Bronchial epithelial cell (primary cell): ENCODE measurements at places on chromosomes 4 and X.

GRCh38 chr4:183445097-183445428, 627 bp downstream of the CDKN2AIP start:
- peak; percentile 11 for DNase-seq

DNA sequence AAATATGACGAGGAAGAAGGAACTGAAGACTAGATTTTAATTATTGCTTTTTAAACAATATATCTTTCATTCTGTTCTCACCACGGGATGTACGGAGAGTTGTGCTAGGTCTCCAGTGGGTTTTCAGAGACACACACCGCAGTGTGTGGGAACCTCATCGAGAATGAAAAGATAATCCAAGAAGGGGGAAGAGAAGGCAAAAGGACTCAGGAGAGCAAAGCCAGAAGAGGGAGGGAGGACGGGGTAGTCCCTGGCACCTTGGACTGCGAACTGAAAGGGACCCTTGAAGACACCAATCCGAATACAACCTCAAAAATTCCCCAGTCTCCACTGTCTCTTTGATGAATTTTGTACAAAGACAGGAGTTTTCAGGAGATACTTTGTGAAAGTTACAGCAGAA, 932 bp upstream of the LEF1 start:
- no peak for DNase-seq

DNA sequence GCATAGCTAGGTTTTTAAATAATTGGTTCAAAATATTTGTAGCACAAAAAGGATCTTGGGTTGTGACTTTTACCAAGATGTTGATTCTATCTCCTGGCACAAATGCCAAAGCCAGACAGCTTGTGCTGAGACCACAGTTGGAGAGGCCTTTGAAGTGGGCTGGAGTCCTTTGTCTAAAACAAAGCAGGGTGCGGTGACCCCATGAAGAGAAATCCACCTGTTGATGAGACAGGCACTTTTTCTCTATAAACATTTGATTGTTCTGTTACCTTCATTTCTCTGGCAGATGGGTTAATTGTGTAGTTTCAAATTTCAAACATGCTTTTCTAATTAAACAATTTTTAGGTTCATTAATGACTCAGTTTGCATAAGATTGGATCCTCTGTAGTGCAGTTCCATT, 56.7 kb downstream of the STOX2 start:
- DNase-seq = no peak

- peak; percentile 54 for DNase-seq
These were observed 298.7 kb upstream of the CLNK start for GRCh38 chr4:10983268-10983667.

DNA sequence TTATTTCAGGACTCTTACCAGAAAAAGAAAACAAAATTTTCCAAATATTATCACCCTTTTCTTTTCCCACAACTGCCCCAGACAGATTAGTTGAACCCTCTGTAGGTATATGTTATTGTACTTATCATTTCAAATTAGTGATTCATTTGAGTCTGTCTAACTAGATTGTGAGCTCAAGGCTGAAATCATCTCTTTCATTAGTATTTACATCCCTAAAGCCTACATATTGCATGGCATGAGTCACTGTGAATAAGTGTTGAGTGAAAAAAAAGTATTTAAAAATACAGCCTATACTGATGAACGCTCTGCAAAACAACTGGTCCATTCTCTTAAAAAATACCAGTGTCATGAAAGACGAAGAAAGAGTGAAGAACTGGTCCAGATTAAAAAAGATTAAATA, 3.9 kb downstream of the PAGE3 start:
- peak; percentile 77 for DNase-seq

GRCh38 chr4:1012034-1012739, 761 bp downstream of the FGFRL1 start:
- no peak for DNase-seq

- DNase-seq = peak; percentile 98
These were observed 3.1 kb upstream of the TSPAN5 start for GRCh38 chr4:98661371-98662054.

DNA sequence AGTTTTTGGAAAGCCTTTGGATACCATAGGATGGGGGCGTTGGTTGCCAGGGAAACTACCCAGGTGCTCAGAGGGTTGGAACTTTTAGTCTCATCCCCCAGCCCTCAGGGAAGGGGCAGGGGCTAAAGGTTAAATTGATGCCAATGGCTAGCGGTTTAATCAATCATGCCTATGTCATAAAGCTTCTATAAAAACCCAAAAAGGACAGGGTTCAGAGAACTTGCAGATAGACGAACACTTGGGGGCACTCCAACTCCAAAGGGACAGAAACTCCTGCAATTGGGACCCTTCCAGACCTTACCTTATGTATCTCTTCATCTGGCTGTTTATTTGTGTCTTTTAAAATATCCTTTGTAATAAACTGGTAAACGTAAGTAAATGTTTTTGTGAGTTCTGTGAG, 30.0 kb upstream of the GPR173 start:
- DNase-seq = no peak

GRCh38 chr4:143404555-143404954, 67.9 kb downstream of the GAB1 start:
- DNase-seq = no peak
